ENCODE measurements at places on chromosomes 2 and 18.
A peak's percentile ranks its signal among the peaks of the same experiment; 100 is the strongest.

- DNase-seq = no peak
These were observed 49.9 kb upstream of the PARD3B start for GRCh38 chr2:204495381-204495780.

DNA sequence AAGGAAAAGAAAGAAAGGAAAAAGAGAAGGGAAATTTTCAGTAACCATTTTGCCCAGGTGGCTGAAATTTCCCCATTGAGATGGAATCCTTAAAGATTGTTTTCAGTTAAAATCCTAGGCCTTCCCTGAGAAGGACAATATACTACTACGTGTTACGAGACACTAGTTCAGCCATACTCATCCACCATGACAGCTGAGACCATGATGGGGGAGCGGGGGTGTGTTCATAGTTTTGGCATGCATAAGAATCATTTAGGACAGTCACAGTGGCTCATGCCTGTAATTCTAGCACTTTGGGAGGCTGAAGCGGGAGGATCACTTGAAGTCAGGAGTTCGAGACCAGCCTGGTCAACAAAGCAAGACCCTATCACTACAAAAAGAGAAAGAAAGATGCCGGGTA lies 28.0 kb downstream of the PLA2R1 start:
- DNase-seq = no peak

- no peak for DNase-seq
These were observed 77.1 kb upstream of the TGFA start for GRCh38 chr2:70630761-70631160.

DNA sequence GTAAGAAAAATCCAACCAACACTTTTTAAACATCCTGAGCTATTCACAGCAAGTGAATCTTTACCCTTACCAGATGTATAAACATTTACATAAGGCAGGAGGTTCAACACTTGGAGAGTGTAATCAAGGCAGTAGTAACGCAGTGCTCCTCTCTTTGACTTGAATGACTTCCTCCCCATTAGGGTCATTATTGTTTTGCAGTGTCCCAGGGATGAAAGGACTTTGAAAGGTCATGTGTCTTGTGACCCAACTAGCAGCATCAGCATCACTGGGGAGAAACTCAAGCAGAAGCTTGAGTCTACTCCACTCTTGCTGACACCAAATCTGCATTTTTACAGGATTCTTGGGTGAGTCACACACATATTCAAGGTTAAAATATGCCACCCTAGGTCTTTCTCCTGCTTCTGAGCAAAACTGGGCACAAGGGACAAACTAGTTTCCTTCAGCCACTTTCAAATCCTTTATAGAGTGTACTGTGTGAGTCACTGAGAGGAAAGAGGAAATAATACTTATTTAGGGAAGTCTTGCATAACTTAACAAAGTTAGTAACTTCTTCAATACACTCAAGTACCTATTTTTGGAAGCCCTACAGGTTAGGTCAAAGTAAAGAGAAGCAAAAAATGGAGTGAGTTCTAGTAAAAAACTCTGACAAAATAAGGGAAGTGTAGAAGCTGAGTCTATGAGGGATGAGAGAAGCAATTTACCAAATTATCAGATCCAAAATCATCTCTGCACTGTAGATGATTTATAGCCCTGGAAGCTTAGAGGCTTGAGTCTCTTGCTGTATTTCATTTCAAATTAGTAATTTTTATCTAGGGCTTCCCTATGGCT lies 51.0 kb upstream of the EML4 start:
- no peak for DNase-seq

- DNase-seq = peak; percentile 36
These were observed 42.1 kb upstream of the TAF1B start for GRCh38 chr2:9800975-9801726.

Data from stimulated activated CD4-positive, alpha-beta T cell treated with anti-CD3 and anti-CD28 coated beads, Interleukin-1b, Interleukin-23, amount 100 ng/mL, for 4 hours (primary cell).